ENCODE measurements at places on chromosomes 1 and 21.

- no peak for DNase-seq
Measured at GRCh38 chr1:59737638-59738037, 77.1 kb upstream of the HOOK1 start.

GRCh38 chr1:186980400-186980799 lies 151.7 kb downstream of the PLA2G4A start:
- DNase-seq: no peak

DNA sequence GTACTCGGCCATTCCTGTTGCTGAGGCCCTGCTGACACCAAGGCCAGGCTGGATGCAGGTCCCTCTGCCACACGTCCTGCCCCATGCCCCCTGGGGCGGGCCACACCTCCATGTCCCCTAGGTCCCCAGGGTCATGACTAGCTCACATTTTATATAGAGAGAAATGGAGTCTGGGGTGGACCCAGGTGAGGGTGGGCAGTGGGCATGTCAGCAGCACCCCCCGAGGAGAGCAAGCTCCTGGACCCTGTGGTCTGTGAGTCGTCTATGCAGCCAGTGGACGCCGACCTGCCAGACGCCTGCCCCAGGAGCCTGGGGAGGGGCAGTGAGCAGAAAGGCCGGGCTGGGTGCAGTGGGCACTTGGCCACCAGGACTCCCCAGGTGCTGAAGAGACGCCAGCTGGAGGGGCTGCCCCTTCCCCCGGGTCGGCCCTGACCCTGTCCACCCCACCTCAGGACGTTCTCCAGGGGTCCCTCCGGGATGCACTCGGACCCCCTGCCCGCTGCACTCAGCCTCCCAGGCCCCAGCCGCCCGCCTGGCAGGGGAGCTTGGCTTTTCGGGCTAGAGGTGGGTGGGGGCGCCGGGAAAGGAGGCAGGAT lies 15.9 kb downstream of the SAMD11 start:
- no peak for DNase-seq

DNA sequence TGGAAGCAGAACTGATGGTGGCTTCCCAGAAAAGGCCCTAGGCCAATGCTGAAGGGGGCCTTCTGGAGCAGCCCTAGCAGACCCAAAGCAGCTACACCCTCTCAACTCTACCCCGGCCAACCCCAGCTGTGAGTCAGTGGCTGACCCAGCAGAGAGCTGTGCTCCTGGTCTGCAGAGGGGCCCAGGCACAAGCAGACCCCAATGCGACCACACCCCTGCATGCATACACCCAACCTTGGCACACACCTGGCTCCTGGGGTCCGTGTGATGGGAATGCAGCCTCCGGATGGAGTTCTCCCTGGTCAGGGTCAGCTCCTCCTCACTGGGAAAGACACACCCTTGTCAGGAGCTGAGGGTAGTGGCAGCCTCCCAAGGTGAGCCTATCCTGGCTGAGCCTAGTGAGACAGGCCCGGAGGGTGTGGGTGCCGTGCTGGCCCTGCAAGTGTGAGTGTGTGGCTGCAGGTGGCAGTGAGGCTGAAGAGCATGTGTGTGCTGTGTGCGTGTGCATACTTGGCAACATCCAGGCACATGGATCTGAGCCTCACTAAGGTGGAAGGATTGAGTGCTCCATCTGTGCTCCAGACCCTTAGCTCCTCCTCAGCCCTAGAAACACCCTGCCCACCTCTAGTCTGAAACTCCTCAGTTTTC lies 3.9 kb upstream of the ARHGAP30 start:
- no peak for DNase-seq

DNA sequence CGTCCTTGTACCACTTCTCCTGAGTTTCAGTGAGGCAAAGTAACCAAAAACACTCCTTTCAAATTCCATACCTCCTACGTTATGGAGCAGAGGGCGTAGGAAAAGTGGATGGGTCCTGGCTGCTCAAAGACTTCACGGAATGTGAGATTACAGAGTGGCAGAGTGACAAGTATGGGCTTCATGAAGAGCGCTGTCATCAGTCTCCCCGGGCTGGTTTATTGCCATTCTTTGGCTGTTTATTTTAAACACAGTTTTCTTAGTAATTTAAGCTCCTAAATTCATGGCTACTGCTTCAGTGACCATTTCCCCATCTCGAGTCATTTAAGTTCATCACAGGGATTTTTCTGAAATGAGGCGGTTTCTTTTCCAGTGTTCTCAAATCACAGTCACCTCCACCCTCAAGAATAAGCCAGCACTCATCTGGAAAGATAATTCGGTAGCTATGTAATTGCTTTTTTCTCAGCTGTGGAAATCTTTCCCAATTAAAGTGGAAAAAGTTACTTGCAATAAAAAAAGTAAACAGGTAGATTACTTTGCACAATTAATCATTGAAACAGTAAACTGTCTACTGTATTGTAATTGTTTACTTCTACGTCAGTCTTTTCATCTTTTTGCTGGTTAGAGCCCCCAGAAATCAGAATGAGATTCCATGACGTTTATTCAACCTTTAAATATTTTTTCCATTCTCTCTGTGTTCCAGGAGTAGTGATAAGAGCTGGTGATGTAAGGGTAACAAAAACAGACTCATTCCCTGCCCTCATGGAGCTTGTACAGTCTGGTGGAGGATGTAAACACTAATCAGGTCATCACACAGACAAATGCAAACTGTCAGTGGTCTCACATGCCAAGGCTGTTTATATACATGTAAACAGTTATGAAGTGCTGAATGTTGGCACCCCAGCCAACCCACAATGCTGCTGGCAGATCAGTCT lies 3.0 kb upstream of the SMYD2 start:
- no peak for DNase-seq

GRCh38 chr1:233005703-233006102 lies 55.3 kb downstream of the NTPCR start:
- DNase-seq: no peak

DNA sequence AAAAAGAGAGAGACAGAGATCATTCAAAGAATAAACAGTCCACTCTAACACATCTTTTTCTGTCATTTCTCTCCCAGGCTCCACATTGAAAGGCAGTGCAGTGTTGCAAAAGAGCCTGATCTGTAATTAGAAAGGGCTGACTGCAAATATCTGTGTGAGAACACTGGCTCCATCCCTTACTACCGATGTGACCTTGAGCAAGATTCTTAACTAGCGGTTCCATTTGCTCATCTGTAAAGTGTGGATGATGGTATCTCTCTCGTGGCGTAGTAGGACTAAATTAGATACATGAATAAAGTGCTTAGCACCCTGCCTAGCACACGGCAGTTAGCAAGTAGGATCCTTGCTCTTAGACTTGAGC lies 26.9 kb upstream of the SLC44A3 start:
- DNase-seq: peak; percentile 33

- DNase-seq: no peak
Measured at GRCh38 chr1:94205639-94206038, 31.7 kb downstream of the ARHGAP29 start.

GRCh38 chr1:29177022-29177705 lies 4.5 kb downstream of the SRSF4 start:
- no peak for DNase-seq

- no peak for DNase-seq
Measured at GRCh38 chr1:211851174-211851573, 20.6 kb upstream of the LPGAT1 start.

DNA sequence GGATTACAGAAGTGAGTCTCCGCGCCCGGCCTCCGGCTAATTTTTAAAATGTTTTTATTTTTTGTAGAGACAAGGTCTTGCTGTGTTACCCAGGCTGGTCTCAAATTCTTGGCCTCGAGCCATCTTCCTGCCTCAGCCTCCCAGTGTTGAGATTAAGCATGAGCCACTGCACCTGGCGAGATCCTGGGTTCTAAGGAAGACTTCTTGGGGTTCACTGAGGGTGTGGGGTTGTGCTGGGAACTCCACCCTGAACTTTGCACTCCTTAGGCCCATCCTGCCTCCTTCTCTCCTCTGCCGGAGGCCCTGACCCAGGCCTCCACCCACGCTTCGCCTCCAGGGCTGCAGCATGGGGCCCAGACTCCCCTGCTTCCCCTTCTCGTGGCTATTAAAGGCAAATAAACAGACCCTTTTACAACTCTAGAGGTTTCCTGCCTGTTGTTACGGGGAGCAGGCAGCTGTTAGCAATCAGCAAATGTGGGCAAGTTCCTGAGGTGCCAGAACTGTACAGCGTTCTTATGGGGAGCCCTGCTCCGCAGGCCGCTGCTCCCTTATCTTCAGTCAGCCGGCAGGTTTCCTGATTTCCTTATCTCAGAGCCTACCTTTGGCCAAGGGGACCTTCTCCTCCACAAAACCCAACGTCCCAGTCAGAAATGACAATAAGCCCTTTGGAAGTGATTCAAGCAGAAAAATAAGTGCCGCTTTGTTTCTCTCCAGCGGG lies 41.0 kb upstream of the LIN9 start:
- DNase-seq: peak; percentile 61

- DNase-seq: peak; percentile 76
Measured at GRCh38 chr1:59007820-59008598, 224.2 kb upstream of the JUN start.

DNA sequence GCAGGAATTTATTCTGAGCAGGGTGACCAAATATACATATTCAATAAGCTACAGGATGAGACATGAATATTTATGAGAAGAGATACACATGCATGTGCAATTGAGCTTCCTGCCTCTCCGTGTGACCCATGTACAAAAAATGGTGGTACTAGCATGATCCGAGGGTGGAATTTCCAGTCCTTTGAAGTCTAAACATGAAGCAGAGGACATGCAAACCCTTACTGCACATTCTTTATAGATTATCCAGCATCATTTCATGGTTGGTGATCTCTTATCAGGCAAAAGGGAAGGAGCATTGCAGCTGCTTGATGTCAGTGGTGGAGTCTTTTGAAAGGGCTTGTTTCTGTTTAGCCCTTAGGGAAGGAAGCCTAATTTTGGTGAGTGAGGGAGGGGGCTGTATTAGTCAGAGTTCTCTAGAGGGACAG lies 448.6 kb downstream of the SETD4 start:
- peak; percentile 11 for DNase-seq

- no peak for DNase-seq
Measured at GRCh38 chr1:166089804-166090203, 77.0 kb downstream of the FAM78B start.

GRCh38 chr21:26127918-26128317 lies 42.7 kb downstream of the APP start:
- DNase-seq: no peak

DNA sequence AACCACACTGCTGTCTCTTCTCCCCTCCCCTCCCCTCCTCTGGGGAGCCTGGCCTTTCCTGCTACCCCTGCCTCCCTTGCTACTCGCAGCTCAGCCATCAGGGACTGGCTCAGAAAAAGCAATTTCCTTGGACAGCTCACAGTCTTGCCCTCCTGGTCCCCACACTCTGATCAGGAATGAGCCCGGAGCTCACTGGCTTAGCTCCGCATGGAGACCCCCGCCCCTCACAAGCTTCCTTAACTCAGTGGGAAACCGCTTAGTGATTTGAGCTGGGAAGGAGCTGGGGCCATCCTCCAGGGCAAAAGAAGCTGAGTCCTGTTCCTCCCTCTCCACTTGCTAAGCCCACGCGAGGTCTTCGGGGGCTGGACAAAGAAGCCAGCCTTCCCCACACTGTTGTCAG lies 70.3 kb upstream of the ACTL8 start:
- DNase-seq: no peak

DNA sequence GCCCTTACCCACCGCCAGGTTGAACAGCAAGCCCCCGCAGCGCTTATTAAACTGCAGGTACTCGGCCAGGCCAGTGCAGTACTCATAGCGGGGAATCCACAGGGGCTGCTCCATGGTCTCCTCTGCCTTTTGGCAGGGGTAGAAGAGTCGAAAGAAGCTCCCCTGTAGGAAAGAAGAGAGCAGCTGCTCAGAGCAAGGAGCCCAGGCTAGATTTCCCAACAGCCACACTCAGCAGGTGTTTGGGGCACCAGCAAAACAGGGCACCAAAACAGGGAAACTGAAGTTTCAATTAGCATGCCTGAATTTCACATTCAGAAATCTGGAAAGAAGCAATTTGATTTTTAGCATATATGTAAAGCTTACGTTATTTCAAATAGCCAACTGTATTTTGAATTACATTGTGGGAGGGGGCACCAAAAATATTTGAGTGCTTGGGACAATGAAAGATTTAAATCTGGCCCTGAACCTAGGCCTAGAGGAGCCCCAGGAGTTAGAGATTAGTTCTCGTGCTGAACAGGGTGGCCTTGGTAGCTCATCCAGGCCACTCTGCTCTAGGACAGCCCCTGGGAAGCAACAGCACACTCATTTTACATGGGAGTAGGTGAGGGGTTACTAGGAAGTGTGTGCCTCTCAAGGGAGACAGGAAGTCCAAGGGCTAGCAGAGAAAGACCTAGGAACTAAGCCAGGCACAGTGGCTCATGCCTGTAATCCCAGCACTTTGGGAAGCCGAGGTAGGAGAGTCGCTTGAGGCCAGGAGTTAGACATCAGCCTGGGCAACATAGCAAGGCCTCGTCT lies 8.2 kb downstream of the PAFAH2 start:
- no peak for DNase-seq

- no peak for DNase-seq
Measured at GRCh38 chr1:57232500-57232899, 191.4 kb downstream of the DAB1 start.

DNA sequence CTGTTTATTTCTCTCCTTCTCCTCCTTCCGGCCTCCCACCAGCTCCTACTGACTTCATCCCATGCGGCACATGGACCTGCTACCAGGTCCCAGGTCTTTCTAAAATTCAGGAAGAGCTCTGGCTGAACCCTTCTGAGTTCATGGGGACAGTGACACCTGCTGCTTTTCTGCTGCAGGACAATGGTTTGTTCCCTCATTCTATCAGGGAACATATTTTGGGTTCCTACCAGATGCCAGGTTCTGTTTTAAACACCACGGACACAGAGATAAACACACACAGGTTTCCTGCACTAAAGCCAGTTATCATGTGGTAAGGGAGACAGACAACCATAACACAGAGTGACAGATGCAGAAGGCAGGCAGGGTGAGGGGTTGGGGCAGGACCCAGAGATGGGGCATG lies 114.0 kb upstream of the RAB4A start:
- peak; percentile 35 for DNase-seq

DNA sequence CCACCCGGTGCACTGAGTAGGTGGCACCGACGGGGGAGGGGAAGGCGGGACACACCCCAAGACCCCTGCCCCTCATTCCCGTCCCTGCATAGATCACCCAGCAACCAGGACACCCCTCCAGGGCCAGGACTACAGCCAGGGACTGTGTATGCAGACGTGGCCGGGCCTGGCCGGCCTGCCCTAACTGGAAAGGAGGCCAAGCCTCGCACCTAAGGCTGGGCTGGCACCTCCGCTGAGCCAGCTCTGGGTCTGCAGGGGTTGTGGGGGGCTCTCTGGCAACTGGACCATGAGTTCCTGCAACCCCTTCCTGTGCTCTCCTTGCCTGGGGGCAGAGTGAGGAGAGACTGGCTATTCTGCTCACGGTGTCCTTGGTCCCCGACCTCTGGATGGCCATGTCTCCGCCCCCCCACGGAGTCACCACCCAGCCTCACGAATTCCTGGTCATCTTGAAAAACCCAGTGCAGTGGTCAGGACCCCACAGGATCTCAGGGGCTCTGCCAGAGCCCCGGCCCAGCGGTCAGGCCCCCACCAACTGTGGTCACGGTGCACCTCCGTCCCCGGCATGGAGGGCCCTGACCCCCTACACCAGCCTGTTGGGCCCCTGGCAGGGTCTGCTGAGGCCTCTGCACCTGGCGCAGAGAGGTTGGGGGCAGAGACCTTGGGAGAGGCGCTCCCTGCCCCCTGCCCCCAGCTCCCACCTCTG lies 1.1 kb upstream of the FNDC10 start:
- DNase-seq: no peak

- DNase-seq: no peak
Measured at GRCh38 chr1:92883297-92883696, 51.5 kb downstream of the RPL5 start.
